Esophagus mucosa (tissue), 1 donor: ENCODE measurements at places on chromosomes 3 and 15.

- no peak for ATAC-seq
Observed at GRCh38 chr3:28019740-28020139, 221.7 kb upstream of the CMC1 start.

DNA sequence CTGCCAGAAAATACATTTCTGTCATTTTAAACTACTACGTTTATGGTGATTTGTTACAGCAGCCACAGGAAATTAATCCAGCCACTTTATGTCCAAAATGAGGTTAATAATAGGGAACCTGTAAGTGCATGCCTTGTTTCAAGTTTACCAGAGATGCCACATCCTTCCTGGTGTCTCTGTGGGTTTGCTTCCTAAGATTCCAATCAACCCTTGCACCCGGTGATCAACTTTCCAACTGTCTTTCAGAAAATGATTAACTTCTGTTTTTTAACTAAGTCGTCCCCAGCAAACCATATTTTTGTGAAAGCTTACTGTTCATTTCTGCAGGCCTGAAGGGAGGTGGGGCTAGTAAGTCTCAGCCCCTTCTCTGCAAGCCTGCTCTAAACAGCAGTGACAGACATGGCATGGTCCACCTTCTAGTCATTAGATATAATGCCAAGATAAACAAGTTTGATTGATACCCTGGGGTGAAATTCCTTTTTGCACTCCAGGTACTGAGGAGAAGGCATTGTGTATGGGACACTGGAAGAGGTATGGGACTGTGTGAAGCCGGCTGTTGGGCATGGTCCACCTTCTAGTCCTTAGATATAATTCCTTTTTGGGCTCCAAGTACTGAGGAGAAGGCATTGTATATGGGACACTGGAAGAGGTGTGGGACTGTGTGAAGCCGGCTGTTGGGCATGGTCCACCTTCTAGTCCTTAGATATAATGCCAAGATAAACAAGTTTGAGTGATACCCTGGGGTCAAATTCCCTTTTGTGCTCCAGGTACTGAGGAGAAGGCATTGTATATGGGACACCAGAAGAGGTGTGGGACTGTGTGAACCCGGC is 11.1 kb upstream of the TMC3 start:
- ATAC-seq: no peak

- ATAC-seq: no peak
Observed at GRCh38 chr3:95627697-95628096, 1186.7 kb upstream of the EPHA6 start.

DNA sequence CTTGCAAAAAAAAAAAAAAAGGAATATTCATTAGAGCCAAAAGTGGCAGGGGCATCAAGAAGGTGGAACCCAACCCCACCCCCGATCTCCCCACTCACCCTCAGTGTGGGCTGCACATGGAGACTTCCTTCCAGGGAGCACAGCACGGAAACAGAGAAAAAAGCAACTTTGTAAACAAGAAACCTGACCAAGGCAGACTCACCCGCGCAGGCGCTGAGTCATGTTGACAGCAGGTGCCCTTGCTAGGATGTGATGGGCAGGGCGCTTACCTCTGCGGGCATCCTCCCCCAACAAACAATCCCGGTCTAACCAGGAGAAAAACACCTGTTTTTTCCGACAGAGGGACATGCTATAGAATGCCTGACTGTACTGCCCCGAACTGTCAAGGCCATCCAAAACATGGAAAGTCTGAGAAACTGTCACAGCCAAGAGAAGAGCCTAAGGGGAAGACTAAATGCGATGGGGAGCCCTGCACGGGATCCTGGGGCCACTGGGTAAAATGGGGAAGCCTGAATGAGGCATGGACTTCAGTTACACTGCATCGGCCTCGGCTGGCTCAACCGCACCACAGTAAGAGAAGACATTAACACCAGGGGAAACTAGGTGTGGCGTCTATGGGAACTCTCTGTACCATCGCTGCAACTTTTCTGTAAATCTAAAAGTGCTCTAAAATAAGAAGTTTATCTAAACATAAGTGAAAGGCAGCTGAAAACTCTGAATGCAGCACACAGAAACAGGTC is 66.7 kb upstream of the GATA2 start:
- ATAC-seq: peak; percentile 32

- peak; percentile 22 for ATAC-seq
Observed at GRCh38 chr15:77993374-77993911, 84.1 kb downstream of the TBC1D2B start.

- ATAC-seq: no peak
Observed at GRCh38 chr3:163672954-163673353, 1405.3 kb downstream of the SI start.

GRCh38 chr15:89828281-89829145 is 13.9 kb upstream of the ANPEP start:
- ATAC-seq: peak; percentile 58

- no peak for ATAC-seq
Observed at GRCh38 chr3:126807795-126808194, 103.8 kb downstream of the CHCHD6 start.
